ENCODE measurements at places on chromosomes 11 and 22.
A peak's percentile ranks its signal among the peaks of the same experiment; 100 is the strongest.

DNA sequence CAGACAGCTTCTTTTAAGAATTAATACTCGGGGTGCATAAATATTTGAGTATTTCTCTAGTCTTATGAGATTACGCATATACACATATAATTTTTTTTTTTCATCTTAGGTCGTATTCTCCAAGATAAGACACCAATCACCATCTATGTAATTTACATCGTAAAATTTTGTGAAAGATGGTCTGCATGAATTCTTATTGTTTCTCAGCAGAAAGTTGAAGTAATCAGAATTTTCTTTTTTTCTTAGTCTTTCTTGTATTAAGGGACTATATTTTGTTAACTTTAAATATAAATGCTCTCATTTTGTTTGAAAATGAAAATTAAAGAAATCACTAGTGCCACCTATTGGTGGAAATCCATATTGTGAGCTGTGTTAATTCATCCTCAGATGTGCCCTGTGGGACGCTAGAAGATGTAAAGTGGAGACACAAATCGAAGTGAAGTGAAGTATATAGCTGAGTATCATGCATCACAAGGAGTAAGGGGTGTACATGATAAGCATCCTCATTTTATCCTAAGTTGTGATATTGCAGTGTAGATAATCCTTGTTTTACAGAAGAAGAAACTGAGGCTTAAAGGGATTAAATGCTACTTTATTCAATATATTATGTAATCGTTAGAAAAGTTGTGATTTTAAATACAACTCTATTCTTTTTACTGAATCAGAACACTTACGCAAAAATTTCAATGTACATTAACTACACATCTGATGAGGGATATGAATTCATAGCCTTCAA, 2084.3 kb downstream of the LRRC4C start:
- no peak for DNase-seq

DNA sequence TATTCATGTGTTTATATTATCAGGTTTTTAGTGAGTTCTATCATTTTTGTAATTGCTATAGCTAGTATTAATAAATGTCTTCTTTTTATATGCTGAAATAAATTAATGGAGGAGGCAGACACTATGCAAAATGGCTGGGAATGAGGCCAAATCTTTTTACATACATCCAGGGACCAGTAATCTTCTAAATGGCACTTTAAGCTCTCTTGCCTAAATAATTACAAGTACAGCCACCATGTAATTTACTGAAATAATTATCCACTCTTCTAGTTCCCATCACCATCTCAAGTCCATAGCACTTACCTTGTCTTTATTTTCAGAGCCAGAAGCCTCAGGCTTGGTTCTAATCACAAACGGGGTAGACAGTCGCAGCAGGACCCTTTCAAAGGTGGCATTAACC, 79.1 kb downstream of the GUCY1A2 start:
- DNase-seq = peak; percentile 85

DNA sequence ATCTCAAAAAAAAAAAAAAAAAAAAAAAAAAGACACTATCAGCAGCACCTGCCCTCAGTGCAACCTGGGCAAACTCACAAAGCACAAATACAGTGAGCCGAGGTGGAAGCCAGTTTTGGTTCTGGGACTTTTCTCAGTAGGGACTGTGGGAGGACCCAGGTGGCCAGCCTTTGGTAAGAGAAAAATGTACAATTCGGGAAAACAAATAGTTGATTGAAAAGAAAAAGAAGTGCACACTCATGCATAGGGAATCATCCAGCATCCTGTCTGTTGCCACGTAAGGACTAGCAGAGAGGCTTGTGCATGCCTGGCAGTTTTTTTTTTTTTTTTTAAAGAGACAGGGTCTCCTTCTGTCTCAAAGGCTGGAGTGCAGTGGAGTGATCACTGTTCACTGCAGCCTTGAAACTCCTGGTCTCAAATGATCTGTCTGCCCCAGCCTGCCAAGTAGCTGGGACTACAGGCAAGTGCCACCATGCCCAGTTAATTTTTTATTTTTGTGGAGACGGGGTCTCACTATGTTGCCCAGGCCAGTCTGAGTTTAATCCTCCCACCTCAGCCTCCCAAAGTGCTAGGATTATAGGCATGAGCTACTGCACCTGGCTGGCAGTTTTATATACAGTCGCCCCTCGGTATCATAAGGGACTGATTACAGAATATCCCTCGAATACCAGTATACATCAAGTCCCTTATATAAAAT, 36.7 kb downstream of the TPST2 start:
- no peak for DNase-seq

DNA sequence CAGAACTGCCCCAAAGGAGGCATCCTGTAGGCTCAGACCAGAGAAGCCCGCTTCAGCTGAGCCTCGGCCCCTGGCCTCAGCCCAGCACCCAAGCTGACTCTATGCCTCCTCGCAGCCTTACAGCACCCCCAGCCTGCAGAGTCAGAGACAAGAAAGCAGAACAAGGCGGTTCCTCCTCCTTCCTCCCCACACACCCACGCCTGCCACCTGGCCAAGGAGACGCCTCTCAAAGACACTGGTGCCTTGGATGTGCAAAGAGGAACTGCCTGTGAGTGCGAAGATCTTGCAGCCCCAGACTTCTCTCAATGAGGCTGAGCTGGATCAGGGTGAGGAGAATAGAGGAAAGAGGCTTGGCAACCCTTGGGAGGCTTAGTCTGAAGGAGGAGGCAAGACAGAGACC, 60.2 kb downstream of the PDE2A start:
- DNase-seq = no peak

DNA sequence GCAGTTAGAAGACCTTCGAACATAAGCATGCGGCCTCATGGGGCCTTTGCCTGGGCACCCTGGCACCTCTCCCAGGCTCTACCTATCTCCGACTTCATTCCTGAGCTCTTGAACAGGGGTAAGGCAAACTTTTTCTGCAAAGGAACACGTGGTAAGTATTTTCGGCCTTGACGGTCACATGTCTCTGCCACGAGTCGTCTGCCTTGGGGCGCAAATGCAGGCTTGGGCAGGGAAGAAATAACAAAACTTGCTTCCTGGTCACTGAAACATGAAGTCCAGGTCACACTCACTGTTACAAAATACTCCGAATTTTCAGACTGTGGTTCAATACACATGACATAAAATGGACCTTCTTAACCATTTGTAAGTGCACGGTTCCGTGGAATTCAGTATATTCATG, 3.4 kb upstream of the ASCL2 start:
- no peak for DNase-seq

GRCh38 chr11:134145715-134146114, 76.8 kb downstream of the JAM3 start:
- DNase-seq = peak; percentile 1

GRCh38 chr22:39581303-39581702, 10.8 kb downstream of the CACNA1I start:
- DNase-seq = no peak

DNA sequence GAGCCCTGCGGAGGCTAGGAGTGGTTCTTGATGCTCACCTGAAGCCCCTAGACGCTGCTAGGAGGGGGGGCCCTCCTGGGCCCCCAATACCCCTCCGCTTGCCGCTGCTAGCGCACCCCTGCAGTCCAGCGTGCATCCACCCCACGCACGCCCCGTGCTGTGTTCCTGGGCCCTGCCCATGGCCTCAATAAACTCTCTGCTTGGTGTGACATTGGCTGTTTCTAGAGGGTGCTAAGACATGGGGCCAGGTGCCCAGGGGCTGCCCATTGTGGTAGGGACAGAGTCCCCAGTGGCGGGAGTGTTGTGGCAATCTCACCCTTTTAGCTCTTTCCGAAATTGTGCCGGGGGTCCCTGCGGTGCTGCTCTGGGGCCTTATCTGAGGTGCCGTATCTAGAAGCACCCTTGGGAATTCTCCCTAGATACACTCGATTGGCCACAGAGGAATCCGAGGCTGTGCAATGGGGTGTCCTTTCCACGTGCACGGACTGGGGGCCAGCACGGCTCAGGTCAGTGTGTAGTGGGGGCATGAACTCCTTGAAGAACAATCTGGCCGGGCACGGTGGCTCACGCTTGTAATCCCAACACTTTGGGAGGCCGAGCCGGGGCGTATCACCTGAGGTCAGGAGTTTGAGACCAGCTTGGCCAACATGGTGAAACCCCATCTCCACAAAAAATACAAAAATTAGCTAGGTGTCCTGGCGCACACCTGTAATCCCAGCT, 10.9 kb downstream of the MAPK8IP2 start:
- DNase-seq = no peak
